ENCODE measurements at places on chromosomes 1 and 21. TPM values are rescaled to one million over a fixed set of nuclear protein-coding genes. Genes with fewer than 3 reads are reported as not detected.

DNA sequence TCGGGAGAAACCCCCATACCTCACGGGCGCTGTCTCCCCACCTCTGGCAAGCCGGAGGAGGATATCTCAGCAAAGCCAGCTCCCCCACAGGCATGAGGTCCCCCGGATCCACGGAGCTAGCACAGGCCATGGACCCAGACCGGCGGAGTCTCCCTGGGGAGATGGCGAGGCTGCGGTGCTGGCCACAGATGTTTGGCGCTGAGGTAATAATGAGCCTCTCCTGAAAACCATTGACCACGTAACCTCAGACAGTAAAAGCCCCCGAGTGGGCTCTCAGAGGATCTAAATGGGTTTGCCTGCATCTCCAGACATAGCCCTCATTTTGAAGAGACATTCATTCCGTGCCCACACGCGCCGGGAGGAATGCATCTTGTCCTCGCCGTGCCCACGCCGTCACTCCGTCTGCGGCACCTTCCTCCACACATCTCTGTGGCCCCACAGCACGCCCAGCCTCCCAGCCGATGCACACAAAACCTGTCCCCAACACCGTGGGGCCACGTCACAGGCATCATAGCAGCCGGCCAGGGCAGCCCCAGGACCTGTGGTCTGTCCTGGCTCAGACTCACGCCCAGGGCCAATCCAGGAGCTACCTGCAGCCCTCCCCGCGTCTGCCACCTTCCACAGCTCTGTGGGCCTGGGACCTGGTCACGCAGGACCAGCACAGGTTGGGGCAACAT is 150.9 kb downstream of the PRDM16 start:
- DNase-seq, result no peak

DNA sequence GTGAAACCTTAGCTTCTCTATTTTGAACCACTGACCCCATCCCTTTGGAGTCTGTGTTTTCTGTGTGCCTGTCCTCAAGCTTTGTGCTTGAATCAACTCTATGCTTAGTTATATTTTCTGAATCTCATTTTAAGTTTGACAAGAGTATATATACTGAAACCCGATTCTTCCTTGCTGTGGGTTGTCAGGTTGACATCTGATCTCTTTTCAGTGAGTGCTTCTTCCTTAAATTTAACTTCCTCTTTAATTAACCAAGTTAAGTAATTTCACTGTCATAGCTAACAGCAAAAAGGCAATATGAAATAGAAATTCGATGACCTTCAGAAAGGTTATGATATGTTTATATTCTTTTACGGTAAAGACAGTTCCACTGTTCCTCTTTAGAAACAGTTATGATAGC is 69.4 kb downstream of the C1orf21 start:
- DNase-seq, result no peak

GRCh38 chr1:40477678-40478053 is 576 bp downstream of the ZFP69 start:
- DNase-seq, result peak; percentile 2

DNA sequence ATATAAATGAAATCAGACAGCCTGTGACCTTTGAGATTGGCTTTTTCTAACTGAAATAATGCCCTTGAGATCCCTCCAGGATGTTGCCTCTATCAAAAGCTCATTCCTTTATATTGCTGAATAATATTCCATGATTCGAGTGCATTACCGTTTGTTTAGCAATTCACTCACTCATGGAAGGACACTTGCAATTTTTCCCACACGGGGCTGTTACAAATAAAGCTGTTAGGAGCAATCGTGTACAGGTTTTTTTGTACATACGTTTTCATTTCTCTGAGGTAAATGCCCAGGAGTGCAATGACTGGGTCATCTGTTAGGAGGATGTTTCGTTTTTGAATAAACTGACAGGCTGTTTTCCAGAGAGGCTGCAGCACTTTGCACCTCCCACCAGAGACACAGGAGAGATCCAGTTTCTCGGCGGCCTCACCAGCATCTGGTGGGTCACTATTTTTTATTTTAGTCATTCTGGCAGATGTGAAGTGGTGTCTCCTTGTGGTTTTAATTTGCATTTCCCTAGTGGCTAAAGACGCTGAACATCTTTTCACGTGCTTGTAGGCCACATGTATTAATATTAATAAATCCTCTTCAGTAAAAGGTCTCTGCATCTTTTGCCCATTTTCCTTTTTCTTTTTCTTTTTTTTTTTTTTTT is 11.0 kb downstream of the PRDM15 start:
- no peak for DNase-seq

DNA sequence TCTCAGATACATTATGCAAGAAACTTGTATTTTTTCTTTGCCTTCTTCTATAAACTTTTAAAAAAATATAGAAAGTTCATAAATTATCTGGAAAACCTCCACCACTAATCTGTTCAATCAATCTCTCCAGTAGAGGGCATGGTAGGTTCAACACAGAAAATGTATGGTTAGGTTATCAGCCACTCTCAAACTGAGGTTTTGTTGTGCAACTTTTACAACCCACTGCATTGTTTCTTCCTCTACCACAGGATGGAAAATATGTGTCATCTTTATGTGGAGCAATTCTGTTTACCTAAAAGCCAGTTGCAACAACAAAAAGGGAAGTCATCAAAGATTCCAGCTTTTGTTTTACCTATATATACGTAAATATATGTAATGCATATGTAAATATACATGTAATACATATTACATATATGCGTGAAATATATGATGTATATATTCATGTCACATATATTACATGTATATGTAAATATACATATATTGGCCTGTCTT is 3.0 kb upstream of the RGS2 start:
- DNase-seq, result no peak

- no peak for DNase-seq
These were observed 6.5 kb upstream of the DNM3 start for GRCh38 chr1:171834821-171835220.

GRCh38 chr1:68087184-68087583 is 36.8 kb upstream of the DIRAS3 start:
- DNase-seq, result no peak

- no peak for DNase-seq
These were observed 60.7 kb downstream of the ZNF697 start for GRCh38 chr1:119587341-119587740.

- DNase-seq, result no peak
These were observed 247.9 kb upstream of the B3GALT2 start for GRCh38 chr1:193434319-193434718.

DNA sequence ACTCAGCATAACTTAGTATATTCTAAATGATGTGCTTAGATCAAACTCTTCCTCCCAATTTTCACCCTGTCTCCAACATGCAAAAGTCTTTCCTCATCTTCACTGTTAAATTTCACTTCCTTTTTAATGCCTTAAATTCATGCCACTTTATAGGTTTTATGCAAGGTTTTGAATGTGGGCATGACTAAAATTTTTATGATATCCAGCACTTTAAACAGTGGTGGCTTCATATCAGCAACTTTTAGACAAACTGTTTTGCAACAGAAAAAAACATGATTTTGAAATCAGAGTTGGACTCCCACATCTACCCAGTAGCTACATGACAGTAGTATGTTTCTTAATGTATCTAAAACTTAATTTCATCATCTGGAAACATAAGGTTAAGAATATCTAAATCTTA is 84.7 kb upstream of the ZP4 start:
- no peak for DNase-seq

DNA sequence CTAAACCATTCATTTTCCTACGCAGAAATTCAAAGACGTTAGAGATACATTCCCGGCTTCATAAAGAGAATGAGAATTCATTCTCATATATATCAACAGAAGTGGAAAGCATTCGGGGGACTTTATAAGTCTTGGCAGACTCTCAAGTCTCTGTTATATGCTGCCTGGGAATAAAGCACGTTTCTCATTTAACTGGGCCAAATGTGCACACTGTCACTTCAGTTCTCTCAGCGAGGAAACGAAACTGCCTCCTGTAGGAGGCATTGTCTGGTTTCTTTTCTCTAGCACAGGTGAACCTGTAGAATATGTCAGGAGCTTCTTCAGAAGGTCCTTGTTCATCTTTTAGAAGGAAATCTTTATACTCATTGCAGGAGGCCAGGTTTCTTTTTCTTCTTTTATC is 367.6 kb downstream of the PTBP2 start:
- no peak for DNase-seq

The FAM177B gene
- total RNA-seq, result not detected

The SLC6A9 gene
- not detected for total RNA-seq

The CLEC20A gene
- total RNA-seq, result not detected

The CD1D gene
- not detected for total RNA-seq

The PROK1 gene
- not detected for total RNA-seq

The LCE2C gene
- not detected for total RNA-seq

The FAM151A gene
- not detected for total RNA-seq

Measured in CD8-positive, alpha-beta T cell (primary cell).